Epithelial cell of prostate (primary cell): ENCODE measurements at places on chromosomes 7 and 10.

DNA sequence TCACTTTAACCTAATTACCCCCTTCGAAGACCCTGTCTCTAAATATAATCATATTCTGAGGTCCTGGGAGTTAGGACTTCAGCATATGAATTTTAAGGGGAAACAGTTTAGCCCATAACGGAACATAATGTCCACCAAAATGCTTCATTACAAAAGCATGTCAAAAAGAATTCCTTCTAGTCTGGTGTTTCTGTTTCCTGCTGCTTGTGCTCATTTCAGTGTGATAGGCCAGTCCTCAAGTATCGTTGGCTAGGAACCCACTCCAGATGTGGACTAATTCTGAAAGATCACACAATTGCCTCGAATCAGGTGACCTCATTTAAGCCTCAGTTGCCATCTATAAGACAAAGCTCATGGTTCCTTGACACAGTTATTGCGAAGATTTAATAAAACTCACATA is 29.6 kb downstream of the INPP5F start:
- no peak for DNase-seq

DNA sequence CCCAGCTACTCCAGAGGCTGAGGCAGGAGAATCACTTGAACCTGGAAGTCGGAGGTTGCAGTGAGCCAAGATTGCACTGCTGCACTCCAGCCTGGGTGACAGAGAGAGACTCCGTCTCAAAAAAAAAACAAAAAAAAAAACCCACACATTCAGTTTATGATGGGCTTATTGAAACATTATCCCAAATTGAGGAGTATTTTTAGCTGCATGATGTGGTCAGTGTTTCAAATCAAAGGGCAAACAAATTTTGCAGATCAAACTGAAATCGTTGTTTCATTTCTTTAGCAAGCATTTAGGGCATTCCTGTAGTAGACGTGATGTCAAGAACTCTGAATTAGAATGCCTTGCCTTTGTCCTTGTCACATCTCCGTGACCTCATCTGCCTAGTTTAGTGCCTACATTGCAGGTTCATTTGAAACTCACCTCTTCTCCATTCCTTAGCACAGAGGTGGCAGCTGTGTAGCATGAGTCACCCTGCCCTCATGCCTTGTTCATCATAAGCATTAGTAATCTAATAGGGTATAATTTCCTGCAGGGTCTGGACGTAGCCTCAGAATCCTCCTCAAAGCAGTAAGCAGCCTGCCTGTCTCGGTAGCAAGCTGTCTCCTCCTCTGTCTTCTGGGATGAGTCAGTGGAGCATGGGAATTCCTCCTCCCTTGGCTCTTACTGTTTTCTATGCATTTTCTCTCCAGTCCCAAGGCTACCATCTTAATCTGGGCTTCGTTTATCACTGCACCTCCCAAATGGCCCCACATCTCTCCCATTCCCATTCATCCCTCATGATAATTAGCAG is 73.8 kb downstream of the CUL1 start:
- peak; percentile 85 for DNase-seq

GRCh38 chr7:41328544-41328943 is 374.3 kb downstream of the INHBA start:
- no peak for DNase-seq

GRCh38 chr10:110864662-110865140 is 7.0 kb upstream of the PDCD4 start:
- DNase-seq: no peak

DNA sequence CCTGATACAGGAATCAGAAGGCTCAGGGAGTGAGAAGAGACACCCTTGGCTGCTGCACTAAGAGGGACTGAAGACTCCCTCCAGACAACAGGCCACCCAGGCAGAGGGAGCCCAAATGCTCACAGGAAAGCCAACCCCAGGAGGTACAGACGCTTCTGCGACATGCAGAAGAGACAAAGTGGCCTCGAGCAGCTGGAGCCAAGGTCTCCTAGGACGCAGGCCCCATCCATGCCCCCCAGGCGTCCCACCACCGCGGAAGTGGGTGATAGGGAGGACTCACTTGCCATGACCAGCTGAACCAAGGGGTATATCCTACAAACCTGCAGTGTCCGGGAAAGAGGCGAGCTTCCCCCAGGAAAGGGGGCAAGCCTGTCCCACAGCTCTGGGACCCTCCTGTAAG is 56.9 kb downstream of the CTBP2 start:
- no peak for DNase-seq

DNA sequence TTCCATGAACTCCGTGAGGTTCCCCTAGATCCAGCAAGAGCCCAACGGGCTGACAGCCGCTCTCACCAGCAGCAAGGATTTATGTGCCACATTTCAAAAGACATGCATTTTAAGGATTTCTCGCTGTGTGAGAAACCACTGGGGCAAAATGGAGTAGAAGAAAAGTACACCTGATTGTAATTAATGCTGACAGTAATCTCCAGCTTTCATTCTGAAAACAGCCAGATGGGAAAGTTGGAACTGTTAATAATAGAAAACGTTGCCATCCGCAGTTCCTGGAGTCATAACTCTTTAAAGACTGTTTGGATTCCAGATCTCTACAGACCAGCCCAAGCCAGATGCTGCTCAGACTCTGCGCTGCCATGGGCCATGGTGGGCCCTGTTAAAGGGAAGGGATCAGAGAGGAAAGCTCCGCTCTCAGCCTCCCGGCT is 216.9 kb upstream of the GLI3 start:
- DNase-seq: no peak
